ENCODE measurements at places on chromosomes 7 and 10.

- DNase-seq = peak; percentile 45
These were observed 45.5 kb downstream of the CAV1 start for GRCh38 chr7:116570306-116570705.

- no peak for DNase-seq
These were observed 24.5 kb downstream of the SCD start for GRCh38 chr10:100371482-100372027.

- DNase-seq = peak; percentile 24
These were observed 141.2 kb downstream of the MLLT10 start for GRCh38 chr10:21675157-21675796.

DNA sequence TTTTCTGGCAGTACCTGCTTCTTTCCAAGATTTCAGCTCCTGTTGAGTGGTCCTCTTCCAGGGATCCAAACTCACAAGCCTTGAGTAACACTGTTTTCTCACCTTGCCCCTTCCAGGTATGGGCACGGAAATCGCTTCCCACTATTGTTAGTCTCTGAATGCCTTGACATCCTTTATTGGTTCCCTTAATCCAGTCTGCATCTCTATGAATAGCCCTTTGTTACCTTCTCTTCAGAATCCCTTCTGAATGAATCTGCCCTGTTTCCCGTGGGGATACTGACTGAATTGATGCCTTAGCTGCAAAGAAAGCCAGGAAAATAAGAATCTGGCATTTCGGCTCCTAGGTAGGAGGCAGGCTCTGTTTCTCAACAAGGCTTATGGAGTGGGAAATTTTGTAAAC is 467.7 kb downstream of the PLXNA4 start:
- no peak for DNase-seq

- DNase-seq = no peak
These were observed 1.2 kb downstream of the EZH2 start for GRCh38 chr7:148882841-148883265.

- no peak for DNase-seq
These were observed 455.9 kb downstream of the PAXIP1 start for GRCh38 chr7:154546946-154547587.

GRCh38 chr7:123323689-123324088 is 123.9 kb upstream of the SLC13A1 start:
- DNase-seq = no peak

DNA sequence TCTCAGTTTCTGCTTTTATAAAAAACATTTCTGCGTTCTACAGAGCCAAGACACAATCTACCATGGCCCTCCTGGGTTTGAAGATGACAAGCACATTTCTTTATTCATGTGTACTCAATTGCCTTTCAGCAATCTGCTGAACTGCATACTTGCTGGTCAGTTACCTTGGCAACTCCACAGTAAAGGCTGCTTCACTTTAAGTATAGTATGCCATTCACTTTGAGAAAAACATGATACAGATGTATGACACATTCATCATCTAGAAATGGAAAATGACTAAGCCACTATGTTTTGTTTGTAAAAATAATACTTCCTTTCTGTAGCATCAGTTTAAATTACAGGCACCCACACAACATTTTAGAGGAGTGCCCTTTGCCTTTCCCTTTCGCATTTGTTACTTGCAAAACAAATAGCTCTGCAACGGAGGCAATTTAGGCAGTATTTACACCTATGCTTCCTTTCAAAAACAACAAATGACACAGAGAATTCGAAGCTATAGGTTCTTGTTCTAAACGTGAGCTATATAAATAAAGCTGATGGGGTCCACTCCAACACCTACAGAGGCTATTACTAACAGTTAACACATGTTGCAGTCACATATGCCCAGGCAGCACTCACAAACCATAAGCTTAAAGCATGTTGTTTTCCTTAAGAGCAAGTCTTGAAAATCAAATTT is 23.5 kb downstream of the SGCE start:
- DNase-seq = peak; percentile 88

DNA sequence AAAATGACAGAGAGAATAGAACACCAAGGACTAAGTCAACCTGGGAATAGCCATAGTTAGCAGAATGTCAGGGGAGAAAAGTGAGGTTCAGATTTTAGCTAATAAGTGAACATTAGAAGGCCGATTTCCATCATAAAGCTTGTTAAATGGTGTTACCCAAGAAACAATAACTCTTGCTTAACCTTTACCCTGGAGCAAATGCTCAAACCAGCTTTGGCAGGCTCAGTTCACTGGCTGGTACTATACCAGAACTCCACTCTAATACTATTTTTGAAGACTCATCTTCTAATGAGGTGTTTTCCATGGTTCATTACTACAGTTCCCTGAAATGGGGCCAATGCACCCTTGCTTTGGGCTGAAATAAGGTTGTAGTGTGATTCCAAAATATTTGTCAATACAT is 61.3 kb downstream of the RNLS start:
- no peak for DNase-seq

- DNase-seq = no peak
These were observed 5.1 kb downstream of the UBE2D4 start for GRCh38 chr7:43931346-43931745.

- peak; percentile 23 for DNase-seq
These were observed 13.9 kb downstream of the NAPEPLD start for GRCh38 chr7:103134836-103135554.

DNA sequence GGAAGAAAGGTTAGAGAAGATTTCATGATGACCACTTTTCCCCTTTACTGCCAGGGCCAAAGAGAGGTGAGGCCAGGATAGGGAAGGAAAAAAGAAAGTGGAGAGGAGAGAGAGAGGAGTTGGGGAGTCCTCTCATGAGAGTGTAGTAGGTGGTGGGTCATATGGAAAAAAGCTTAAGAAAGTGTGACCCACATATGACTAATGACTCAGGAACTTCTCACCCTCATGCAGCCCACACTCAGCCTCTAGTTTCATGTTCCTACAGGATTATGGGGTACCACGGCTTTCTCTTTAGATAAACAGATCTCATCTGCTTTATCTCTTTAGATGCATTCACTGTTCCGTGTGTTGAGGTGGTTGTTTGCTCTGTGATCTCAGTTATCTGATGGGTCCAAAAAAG is 462.5 kb upstream of the IGFBP3 start:
- peak; percentile 84 for DNase-seq

GRCh38 chr7:77370606-77371005 is 45.5 kb downstream of the GSAP start:
- no peak for DNase-seq

GRCh38 chr7:44541028-44541869 is at the start of gene NPC1L1:
Gene NPC1L1, minus strand, starts transcription at chr7:44541330. Its CDS starts 71 bp downstream, at chr7:44541259.
- DNase-seq = no peak

- no peak for DNase-seq
These were observed 63.4 kb upstream of the STRIP2 start for GRCh38 chr7:129370812-129371211.

DNA sequence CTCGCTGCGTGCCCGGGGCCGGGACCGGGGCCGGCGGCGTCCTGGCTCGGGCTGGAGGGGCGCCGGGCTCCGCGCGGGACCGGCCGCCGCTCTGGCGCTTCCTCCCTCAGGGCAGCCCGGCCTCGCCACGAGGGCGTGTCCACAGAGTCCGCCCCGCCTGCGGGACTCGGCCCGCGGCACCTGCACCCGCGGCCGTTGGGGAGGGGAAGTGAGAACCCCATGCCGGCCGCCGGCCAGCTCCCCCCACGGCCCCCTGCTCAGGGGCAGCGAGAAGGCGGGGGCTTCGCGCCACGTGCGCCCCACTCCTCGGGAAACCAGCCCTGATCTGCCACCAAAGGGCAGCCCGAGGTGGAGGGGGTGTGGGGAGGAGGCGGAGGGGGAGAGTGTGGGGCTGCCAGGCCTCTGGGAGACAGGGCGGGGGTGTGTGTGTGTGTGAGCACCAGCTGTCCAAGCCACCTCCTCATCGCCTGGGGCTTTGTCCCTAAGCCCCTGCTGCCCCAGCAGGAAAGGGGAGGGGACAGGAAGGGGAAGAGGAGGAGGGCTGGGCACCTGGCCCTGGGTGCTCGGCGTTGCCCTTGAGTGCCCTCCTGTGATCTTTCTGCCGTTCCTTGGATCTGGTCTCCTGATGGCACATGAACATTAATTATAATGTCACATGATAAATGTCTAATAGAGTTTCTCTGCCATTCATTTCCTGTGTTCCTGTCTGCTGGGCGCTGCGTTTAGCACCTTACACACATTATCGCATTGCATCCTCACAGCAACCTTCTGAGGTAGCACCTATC is at the start of gene PIK3AP1:
TSS of gene PIK3AP1 (minus strand) at position 93 of the 785 bp plus-strand sequence. CDS start 120 bp downstream, outside the sequence.
- no peak for DNase-seq

DNA sequence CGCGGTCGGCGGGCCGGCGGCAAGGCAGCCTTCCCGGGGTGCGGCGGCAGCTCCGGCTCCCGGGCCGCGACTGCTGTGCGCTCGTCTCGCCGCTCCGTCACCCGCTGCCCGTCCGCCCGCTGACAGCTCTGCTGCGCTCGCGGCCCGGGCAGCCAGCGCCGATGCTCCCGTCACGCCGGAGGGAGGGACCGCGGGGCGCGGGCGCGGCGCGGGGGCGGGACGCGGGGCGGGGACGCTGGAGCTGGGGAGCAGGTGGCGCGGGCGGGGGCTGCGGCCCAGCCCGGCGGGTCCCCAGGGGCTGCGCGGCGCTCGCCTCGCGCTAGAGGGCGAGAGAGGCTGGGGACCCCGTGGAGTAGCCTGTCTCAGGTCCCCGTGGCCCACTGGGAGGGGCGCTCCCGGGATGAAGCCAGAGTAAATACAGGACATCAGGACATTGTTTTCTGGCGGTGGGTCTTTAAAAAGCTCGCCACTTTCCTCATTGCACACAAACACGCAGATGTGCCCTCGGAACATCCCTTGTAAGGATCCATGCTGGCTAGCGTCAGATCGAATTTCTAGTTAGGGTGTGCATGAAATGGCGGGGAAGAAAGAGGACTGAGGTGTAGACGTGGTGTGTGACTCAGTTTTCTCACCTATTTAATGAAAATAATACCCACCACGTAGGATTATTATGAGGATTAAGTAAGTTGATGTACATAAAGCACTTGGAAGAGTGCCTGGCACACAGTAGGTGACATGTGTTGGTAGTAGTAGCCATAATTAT is at the start of gene ELAPOR2:
TSS of gene ELAPOR2 (minus strand) at position 130 of the 763 bp plus-strand sequence. CDS start 141 bp downstream, outside the sequence.
- DNase-seq = peak; percentile 55

DNA sequence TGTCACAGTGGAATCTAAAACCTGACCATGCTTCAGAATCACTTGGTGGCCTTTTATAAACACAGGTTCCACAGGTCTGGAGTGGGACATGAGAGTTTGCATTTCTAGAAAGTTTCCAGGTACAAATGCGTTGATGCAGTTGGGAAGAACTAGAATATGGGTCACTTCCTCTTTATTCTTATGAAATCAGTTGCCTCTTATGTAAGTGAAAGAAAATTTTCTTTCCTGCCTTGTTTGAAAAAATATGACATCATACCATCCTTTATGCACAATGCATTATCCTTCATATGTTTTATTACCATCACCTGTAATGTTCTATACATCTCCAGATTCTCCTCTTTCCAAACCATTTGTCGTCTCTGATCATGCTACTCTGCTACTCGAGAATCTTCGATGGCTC is 44.0 kb downstream of the PLXNA4 start:
- DNase-seq = no peak

DNA sequence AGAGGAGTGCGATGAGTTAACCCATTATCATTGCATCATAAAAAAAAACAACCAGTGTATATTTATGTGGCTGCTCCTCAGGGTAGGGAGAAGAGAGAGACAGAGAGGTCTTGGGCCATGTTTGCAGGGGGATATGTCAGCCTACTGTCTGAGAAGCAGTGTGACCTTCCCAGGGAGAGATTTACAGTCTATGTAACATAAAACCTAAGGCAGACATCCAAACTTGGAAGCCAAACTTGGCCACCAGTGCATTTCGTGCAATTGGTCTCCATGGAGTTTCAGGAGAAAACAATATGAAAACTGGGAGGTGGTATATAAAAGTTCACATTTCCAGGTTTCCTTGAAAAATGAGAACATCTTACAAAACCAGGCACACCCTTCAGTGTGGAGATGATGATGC is 85.9 kb upstream of the CXCL12 start:
- DNase-seq = peak; percentile 48

DNA sequence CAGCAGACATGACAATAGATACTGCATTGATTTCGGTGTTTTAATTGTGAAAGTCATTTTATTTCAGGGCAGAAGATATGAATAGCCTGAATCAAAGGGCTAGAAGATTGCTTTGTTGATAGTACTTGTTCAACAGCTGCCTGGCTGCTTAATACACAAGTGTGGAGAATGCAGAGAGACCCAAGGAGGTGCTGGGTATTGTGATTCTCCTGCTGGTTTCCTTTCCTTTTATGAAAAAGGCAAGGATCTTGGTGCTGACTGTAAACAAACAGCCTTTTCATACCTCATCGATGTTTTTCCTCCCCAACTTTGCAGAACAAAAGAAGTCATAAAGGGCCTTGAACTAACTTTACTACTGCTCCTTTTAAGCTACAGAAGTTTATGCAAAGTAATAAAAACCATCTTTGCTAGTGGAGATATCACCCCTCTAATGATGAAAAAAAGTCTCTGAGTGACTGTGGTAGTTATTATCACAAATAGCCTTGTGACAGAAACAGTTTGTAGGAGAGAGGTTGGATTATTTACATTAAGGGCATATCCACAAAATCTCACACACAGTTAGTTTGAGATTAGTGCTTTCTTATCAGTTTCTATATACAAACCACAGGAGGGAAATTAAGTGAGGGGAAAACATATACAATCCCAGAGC is 800.0 kb downstream of the LRMDA start:
- no peak for DNase-seq

- DNase-seq = no peak
These were observed 494 bp downstream of the VSIR start for GRCh38 chr10:71772832-71773220.

GRCh38 chr7:113774182-113774807 is 144.5 kb downstream of the PPP1R3A start:
- peak; percentile 61 for DNase-seq

GRCh38 chr7:43242628-43243255 is 130.3 kb downstream of the HECW1 start:
- DNase-seq = peak; percentile 23

DNA sequence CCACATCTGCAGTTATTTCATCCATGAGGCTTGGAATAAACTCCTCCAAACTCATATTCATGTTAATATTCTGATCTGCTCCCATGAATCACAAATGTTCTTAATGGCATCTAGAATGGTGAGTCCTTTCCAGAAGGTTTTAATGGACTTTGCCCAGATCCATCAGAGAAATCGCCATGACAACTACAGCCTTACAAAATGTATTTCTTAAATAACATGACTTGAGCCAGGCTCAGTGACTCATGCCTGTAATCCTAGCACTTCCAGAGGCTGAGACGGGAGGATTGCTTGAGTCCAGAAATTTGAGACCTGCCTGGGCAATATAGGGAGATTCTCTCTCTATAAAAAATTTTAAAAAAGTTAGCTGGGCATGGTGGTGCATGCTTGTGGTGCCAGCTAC is 102.1 kb upstream of the TMEM168 start:
- peak; percentile 68 for DNase-seq

All from fibroblast of skin of right biceps (primary cell).